ENCODE measurements at places on chromosomes 2 and 18.

DNA sequence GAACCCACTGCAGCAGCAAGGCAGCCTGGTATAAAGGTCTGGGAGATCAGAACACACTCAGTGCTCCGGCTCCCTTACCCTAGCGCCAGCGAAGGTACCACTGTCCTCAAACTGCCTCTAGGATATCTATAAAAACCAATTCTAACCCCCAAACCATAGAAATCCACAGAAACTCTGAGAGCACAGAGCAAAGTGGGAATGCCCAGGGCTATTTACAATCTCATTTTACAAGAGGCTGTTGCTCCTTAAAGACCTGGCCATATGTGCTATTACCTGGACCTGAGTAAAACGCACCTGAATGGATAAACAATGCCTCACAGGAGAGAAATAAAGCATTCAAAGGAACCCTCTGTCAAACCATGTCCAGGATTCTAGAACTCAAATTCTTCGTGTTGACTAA is 4.3 kb downstream of the STK39 start:
- DNase-seq: no peak

- peak; percentile 80 for DNase-seq
Observed at GRCh38 chr2:70553584-70554337, at the start of gene TGFA. Gene TGFA, minus strand, starts transcription at chr2:70553826. Its CDS starts 59 bp downstream, at chr2:70553767.

DNA sequence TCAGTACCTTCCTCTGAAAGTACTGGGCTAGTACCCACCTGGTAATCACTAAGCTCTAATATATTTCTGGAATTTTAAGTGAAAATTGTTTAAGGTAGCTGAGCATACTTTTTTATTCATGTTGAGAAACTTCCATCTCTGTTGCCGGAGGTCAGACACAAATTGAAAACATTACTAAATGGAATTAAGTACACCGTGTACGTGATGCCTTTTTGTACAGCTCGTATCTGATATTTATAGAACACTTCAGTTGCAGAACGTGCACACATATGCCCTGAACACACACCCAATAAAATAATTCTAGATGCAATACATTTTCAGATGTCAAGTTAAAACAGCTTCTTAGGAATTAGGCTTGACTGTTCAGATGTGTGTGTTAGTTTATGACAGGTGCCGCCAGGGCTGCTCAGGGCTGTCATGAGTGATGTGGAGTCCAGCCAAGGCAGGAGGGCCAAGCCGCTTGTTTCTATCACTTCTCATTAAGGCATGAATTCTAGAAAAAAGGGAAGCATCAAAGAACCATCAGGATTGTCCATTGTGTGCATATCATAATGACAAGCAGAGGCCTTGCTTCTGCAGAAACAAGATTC is 80.9 kb upstream of the FOSL2 start:
- peak; percentile 73 for DNase-seq

DNA sequence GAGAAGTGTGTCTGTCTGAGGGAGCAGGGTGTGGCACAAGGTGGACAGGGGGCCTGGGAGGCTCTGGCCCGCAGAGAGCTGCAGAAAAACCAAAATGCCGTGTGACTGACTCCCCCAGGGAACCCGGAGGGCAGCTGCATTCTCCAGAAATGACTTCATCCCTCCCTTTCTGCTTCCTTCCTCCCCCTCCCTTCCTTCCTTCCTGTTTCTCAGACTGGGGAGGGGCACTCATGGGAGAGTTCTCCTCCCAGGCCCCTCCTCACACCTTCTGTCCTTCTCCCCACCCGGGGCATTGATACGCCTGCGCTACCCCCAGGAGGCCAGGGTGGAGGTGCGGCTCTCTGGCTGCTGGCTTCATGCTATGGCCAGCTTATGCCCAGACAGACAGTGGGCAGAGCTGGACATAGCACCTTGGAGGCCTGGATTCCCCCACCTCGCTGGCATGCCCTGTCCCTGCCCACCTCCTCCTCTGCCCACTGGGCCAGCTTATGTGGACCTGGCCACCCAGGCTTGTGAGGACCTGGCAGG is 8.2 kb upstream of the GPR17 start:
- peak; percentile 46 for DNase-seq

- DNase-seq: no peak
Observed at GRCh38 chr2:100518801-100519200, 44.0 kb upstream of the PDCL3 start.

DNA sequence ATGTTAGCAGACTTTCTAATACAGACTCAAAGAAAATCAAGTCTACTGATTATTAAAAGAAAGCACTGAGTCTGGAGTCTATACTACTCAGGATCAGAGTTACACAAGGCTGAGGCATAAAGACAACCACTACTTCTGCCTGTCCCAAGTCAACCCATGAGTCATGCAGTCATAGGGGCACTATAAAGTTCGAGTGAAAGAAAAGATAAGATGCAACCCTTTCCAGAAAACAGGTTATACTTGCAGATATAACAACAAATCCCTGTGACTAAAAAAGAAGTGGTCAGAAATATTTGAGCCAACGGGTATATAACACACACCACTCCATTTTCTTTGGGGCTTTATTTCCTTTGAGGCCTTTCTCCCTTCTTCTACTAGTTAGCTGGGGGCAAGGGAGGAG is 18.6 kb upstream of the SCRN3 start:
- DNase-seq: no peak

DNA sequence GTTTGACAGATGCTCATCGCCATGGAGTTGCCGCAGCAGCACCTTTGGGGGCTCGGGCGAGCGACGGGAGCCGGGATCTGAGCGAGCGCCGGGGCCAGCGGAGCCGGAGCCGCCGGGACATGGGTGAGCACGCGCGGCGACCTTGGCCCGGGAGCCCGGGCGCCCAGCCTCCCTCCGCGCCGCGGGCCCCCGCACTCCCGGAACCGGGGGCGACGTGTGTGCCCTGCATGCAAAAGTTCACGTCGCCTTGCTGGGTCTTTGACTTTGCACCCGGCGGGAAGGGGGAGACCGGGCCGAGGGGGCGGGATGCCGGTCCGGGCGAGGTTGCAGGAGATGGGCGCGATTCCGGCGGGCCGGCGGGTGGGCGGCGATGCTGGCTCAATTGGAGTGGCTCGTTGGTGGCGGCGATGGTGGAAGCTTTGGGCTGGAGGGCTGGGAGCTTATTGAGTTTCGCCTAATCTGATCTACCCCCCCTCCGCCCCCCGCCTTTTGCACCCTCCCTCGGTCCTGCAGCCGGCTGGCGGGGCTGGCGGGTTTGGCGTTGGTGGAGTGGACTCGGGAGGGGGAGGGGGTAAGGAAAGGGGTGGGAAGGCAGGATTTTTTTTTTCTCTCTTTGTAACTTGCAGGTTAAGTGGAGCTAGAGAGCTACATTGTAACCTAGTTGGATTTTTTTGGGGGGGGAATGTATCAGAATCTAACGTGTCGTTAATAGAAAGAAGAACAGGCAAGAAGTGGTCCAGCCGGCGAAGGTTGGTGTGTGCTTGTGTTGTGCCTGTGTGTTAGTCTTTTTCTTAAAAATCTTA is at the start of gene SETBP1:
Gene SETBP1 (plus strand): TSS at position 616 of the 803 bp plus-strand sequence. CDS start 20,459 bp downstream, outside the sequence.
- DNase-seq: peak; percentile 73

GRCh38 chr2:113756355-113757137 is at the start of gene SLC35F5:
Gene SLC35F5, minus strand, starts transcription at chr2:113756642. Its CDS starts 233 bp downstream, at chr2:113756409.
- peak; percentile 79 for DNase-seq

DNA sequence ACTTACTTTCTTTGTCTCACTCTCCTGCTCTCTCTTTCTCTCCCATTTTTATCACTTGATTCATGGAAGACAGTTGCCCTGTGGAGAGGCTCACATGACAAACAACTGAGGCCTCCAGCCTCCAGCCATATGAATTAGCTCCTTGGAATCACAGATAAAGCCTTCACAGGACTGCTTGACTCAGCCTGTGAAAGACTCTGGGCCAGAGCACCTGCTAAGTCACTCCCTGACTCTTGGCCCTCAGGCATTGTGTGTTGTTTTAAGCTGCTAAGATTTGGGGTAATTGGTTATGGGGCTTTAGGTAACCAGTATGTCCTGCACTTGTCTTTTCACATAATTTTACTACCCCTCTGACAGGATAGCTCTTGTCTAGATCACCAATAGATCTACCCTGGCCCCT is 334.9 kb downstream of the SOX11 start:
- DNase-seq: no peak

- DNase-seq: no peak
Observed at GRCh38 chr2:116949249-116949648, 865.2 kb upstream of the DDX18 start.

GRCh38 chr2:112630268-112630667 is 15.5 kb upstream of the SLC20A1 start:
- DNase-seq: no peak

DNA sequence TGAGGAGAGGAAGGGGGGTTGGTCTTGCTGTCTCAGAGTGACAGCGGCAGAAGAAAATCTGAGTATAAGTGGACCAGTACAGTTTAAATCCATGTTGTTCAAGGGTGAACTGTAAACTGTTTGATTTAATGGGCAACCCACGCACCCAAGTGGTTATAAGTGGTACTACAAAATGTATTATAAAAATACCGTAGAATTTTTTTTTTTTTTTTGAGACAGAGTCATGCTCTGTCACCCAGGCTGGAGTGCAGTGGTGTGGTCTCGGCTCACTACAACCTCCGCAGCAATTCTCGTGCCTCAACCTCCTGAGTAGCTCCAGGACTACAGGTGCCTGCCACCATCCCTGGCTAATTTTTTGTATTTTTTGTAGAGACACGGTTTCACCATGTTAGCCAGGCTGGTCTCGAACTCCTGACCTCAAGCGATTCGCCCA is 2.1 kb upstream of the CHCHD5 start:
- DNase-seq: no peak

DNA sequence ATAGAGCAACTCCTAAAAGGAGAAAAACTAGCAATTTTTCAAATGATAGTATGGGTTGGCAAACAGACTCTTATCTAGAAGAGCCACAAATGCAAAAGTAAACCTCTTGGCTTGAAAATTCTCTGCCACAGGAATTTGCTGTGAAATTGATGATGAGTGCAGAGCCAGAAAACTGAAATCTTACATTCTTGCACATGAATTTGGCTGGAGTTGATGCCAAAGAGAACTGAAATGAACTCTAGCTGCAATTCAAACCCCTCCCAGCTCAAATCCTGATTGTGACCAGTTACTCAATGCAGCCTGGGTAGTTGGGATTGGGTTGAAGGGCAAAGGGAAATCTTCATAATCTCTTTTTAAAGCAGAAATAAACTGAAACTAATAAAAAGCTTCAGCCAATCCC is 266.6 kb downstream of the PDE11A start:
- DNase-seq: no peak
